NCI-H2081 treated with DMSO at 0.1 percent for 48 hours (cell line): ENCODE measurements at places on chromosomes 13 and 19.

- no peak for DNase-seq
Measured at GRCh38 chr13:50267066-50267465, 251.8 kb downstream of the KCNRG start.

GRCh38 chr13:52104624-52105023 is 24.2 kb downstream of the NEK5 start:
- no peak for DNase-seq

GRCh38 chr13:68046903-68047302 is 816.8 kb upstream of the PCDH9 start:
- no peak for DNase-seq

DNA sequence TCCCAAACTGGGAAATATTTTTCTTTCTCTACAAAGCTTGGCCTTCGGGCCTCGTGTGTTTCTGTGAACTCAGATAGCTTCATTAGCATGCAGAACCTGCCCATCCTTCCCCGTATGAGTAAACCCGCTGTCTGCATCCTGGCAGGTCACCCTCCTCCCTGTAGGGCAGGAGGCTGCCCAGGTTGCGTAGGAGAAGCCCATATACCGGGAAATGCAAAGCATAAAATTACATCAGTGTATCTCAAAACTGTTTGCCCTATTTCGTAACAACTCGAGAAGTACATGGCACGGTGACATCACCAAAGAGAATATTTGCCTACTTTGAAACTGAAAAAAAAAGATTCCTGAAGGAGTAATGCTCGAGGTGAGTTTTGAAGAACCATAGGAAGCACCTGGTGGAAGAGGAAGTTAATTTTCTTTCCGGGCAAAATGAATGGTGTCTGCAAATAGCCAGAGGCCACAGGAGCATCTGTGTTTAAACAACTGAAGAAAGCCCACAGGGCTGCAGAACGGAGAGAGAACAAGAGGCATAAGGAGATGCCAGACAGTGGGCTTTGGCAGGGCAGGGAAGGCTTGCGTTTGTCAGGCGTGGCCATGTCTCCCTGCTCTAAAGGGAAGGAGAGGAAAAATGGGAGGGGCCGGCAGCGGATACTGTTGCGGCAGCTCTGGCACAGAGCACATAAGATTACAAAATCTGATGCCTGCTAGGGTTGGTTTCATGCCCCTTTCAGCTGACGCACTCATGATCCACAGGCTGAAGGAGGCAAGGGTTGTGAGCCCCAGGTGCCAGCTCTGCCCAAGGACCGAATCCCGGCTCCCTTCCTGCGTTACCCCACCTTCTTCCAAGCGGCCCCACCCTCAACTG is 81.4 kb downstream of the IRS2 start:
- no peak for DNase-seq

DNA sequence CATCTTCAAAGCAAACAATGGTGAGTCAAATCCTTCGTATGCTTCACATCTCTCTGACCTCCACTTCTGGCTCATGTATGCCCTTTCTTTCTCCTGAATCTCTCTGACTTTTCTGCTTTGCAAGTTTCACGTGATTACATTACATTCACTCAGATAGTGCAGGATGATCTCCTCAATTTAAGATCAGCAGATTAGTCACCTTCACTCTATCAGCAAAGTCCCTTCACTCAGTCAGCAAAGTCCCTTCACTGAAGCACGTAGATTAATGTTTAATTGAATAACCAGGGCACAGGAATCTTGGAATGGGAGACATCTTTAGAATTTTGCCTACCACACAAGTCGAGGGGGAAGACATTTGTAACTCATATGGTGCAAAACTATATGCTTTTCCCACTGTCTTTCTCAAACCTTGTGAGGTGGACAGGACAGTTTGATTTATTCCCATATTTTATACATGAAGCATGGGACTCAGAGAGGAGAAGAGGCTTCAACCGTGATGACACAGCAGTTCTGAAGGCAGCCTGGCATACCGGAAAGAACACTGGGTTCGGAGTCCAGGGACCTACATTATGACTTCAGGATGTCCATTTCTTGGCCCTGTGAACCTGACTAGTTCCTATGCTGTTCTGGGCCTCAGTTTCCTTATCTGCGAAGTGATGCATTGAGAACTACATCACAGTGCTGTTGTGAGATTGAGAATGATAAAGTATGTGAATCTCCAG is 23.3 kb downstream of the SIGLECL1 start:
- no peak for DNase-seq

- DNase-seq = no peak
Measured at GRCh38 chr19:54606230-54606629, 12.8 kb downstream of the LILRA1 start.

DNA sequence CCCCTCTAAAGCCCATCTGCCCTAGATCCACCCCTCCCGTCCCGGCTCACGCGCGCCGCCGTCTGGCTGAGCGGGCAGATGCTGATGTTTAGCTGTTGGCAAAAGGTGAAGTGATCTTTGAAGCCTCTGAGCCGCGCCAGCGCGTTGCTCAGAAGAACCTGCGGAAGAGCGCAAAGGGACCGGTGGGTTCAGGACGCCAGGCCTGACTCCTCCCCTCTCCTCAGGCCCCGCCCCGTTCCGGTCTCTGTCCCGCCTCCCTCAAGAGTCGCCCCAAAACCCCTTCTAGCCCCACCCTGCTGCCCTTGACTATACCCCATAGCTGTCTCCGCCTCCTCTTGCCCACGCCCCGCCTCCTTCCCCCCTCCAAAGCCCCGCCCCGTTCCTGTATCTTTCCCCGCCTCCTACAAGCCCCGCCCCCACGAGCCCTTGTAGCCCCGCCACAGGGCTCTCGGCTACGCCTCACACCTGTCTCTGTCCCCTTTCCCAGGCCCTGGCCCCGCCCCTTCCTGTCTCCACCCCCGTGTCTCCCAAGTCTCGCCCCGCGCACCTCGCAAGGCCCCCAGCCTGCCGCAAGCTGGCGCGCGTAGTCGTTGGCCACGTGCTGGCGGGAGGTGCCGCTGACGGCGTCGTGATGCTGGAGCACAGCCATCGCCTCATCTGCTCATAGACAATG is 9.5 kb downstream of the MAN2B1 start:
- DNase-seq = no peak

GRCh38 chr13:114062754-114063153 is 69.7 kb downstream of the RASA3 start:
- no peak for DNase-seq

DNA sequence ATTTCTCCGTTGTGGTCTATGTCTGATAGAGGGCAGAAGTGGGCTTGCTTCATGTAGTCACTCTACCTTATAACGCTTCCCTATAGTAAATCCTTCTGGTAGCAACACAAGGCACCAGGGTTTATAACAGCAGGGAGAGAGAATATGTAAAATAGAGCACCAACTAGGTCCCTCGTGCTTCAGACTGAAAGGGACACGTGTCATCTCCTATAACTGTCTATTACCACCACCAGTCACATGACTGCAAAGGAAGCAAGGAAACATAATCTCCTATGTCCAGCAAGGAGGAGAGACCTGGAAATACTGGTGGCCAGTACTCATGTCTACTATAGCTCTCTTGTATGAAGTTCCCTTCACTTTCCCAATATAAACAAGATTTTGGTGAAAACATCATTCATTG is 79.2 kb downstream of the SLAIN1 start:
- DNase-seq = no peak

DNA sequence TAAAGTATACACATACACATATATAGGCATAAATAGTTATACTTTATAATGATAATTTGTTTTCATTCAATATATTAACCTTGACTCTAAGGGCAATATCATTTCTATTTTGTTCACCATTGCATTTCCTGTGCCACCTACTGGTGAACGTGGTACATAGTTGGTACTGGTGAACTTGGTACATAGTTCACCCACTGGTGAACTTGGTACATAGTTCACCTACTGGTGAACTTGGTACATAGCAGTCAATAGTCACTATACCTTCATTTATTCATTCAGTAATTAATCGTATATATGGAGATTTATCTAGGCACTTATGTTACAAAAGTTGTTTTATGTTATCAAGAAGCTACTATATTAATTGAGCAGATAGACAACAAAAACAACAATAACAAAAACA is 172.6 kb upstream of the ATXN8OS start:
- DNase-seq = no peak

GRCh38 chr19:55042344-55042678 is 4.2 kb upstream of the GP6 start:
- no peak for DNase-seq

DNA sequence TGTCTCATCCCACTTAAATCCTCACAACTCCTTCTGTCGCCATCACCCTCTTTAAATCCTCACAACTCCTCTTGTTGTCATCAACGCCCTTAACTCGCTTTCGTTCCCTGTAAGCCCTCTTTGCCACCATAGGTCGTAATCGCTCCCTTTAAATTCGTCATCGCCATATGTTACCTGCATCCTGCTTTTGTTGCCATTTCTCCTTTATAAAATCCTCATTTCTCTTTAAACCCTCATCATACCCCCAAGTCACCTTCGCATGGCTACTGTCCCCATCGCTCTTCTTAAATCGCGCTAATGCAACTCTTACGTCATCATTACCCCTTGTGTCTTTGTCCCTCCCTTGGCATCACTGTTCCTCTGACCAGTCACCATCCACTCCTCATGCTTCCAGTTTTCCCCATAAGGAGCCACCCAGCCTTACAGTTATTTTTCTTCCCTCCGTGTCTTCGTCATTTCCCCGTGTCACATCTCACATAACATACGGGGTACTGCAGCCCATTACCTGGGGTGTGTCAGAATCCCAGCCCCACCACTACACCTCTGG is 539 bp downstream of the PLD3 start:
- DNase-seq = no peak

GRCh38 chr13:111278258-111278657 is 42.2 kb upstream of the TEX29 start:
- no peak for DNase-seq

- no peak for DNase-seq
Measured at GRCh38 chr13:113008851-113009250, 39.8 kb downstream of the MCF2L start.

GRCh38 chr19:18656337-18657086 is 19.7 kb downstream of the KLHL26 start:
- DNase-seq = no peak

GRCh38 chr19:35693835-35694599 is 10.3 kb upstream of the ZBTB32 start:
- DNase-seq = peak; percentile 35

GRCh38 chr13:43760257-43760656 is 26.5 kb downstream of the ENOX1 start:
- no peak for DNase-seq

- DNase-seq = no peak
Measured at GRCh38 chr19:54644056-54644455, 13.8 kb downstream of the LILRB1 start.

DNA sequence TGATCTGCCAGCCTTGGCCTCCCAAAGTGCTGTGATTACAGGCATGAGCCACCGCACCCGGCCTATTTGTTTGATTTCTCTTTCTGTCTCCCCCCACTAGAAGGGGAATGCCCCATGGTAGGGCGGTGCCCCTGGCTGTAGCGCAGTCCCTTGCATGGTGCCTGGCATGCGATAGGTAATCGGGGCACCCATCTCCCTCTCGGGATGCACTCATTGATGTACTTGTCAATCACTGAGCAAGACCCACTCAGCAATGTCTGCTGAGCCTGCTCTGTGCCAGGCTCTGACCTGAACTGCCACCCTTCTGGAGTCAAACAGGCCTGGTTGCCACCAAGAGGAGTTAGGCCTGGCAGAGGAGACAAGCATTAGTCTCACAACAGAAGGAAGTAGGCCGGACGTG is 19.8 kb downstream of the DNM2 start:
- no peak for DNase-seq

GRCh38 chr13:29771247-29771646 is 79.2 kb downstream of the UBL3 start:
- DNase-seq = no peak

- no peak for DNase-seq
Measured at GRCh38 chr13:70723732-70724131, 615.5 kb upstream of the KLHL1 start.

- DNase-seq = no peak
Measured at GRCh38 chr13:103671547-103671946, 605.3 kb upstream of the SLC10A2 start.

- no peak for DNase-seq
Measured at GRCh38 chr19:18122860-18123795, 25.6 kb downstream of the MAST3 start.

GRCh38 chr13:46903748-46904147 is 6.9 kb upstream of the HTR2A start:
- no peak for DNase-seq

DNA sequence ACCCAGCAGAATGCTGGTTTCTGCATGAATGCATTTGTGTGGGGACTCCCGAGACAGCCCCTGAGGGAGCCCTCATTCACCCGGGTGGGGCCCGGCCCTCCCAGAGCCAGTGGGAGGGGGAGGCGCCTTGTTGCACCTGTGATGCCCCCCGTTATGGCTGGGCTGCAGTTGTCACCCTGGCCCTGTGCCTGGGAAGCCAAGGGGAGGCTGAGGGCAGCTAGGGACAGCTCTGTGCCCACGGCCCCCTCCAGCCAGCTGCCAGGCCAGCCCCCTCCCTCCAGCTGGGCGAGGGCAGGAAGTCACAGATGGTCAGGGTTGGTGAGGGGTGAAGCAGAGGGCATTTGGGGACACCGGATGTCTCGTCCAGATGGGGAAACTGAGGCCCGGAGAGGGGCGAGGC is 26.1 kb downstream of the NFIC start:
- no peak for DNase-seq

GRCh38 chr13:73767191-73767741 is 366.9 kb downstream of the KLF12 start:
- no peak for DNase-seq

GRCh38 chr19:19595171-19595701 is 23.3 kb downstream of the PBX4 start:
- DNase-seq = no peak

GRCh38 chr13:97318532-97318931 is 96.4 kb downstream of the MBNL2 start:
- no peak for DNase-seq

- no peak for DNase-seq
Measured at GRCh38 chr19:17581211-17581874, 25.9 kb downstream of the COLGALT1 start.

DNA sequence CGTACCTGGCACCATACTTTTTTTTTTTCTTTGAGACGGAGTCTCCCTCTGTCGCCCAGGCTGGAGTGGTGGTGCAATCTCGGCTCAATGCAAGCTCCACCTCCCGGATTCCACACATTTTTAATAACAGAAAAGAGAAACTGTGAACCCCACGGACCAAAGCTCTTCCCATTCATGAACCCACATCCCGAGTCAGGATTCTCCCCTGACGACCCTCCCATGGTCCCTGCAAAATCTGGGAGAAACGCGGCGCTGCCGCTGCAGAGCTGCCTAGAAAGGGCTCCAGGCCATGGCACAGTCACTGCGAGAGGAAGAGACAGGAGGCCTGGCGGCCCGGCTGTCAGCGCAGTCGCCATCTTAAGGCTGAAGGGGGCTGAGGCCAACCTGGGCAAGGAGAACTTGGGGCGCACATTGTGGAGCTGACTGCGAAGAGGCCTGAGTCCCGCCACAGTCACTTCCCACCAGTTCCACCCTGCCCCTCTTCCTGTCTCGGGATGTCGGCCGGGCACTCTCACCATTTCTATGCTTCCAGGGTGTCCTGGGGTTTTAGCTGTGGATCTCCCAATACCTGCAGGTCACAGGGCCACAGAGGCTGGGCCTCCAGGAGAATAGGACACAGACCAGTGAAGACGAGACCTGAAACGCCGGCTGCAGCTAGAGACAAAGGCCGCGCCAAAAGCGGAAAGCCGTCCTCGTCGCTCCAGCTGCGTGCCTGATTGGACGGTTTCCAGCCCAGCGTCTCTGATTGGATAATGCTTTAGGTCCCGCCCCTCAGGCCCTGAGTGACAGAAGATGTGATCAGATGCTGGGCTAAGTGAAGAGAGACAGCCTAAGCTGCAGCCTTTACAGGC is 71.0 kb downstream of the ZNF486 start:
- DNase-seq = no peak
